ENCODE measurements at places on chromosomes 11 and 22. TPM values are rescaled to one million over a fixed set of nuclear protein-coding genes. Genes with fewer than 3 reads are reported as not detected.

Gene CSRP3
- polyA plus RNA-seq, result 738 TPM

Gene KCNK7
- polyA plus RNA-seq, result 1.6 TPM

Gene MB
- 306 TPM for polyA plus RNA-seq

Gene MRGPRF
- polyA plus RNA-seq, result 14.3 TPM

Gene DPP3
- polyA plus RNA-seq, result 20.1 TPM

Gene TRPC6
- polyA plus RNA-seq, result 17.2 TPM

Gene DRD4
- not detected for polyA plus RNA-seq

Gene POU2F3
- polyA plus RNA-seq, result 0.09 TPM

Gene ZC3H12C
- polyA plus RNA-seq, result 9.0 TPM

DNA sequence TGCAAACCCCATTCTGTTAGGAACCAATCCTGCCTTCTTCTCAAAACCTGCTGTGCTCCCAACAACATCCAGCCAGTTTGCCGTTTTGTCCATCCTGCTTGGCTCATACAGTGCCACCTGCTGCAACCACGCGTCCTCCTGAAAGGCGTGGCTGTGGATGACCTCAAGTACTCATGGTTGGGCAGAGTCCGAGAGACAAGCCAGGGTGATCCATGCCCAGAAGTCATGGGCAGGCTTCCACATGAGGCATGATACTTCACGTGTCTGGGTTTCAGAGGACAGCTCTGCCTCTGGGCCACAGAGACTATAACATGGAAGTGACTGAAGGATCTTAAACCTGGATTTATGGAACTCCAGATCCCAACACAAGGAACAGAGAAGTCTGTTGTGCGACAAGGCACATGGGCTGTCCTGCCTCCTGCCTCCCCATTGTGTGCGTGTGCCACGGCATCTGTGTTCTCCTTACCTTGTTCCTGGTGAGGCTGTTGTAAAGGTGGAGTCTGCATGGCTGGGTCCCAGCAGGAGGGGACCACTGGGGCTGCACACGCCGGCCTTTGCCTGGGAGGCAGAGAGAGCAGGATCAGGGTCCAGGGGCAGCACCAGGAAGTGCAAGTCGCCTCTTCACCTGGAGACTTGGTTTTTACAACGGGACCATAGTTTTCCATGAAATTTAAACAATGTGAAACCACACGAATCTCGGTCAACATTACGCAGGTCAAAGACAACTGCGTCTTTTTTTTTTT, 15.4 kb downstream of the CARS1 start:
- no peak for DNase-seq

DNA sequence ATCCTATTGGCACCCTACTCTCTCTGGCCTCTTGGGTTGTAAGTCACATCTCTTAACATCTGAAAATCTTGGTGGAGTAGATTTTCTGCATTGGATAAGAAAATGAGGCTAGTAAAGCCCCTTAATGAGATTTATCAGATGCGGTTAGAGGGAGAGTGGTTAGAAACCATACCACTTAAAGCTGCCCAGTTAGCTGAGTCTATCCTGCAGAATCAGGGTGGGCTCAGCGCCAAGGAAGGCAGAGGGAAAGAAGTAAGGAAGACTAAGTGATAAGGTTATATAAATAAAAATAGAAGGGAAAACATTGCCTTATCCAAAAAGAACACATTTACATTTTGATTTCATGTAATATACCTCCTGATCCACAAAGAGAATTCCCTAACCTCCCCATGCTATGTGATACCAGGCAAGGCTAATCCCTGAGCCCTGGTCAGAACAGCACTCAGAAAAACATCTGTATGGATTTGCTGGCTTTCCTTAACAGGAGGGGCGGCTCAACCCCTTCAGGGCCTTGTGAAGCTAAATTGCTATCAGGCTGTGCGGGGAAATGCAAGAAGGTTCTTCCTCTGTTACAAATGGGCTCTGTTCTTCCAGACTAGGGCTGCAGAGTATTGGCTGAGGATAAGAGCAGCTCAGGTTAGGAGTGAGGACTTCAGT, 101.7 kb downstream of the SNX19 start:
- no peak for DNase-seq

GRCh38 chr22:37569009-37569920, 9.0 kb downstream of the CDC42EP1 start:
- no peak for DNase-seq

GRCh38 chr11:102115557-102115956, 5.3 kb downstream of the YAP1 start:
- DNase-seq, result peak; percentile 15

- DNase-seq, result no peak
Observed at GRCh38 chr11:71283971-71284441, 31.6 kb upstream of the SHANK2 start.

DNA sequence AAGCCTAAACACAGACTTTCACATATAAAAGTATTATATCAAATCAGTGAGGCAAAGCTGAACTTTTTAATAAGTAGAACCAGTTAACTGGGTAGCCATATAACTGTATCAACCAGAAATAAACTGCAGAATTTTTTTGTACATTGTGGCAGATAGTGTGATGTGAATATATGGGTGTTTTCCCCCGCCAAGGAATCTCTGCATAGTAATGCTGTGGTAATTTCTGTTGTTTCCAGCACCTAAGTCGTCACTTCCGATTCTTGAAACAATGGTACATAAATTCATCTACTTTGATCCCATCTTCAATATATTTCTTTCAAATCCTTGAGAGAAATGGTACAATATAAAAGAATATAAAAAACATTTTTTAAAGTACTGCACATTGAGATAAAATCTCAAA, 39.6 kb downstream of the NARS2 start:
- no peak for DNase-seq

GRCh38 chr11:33721984-33722383, 14.2 kb downstream of the CD59 start:
- no peak for DNase-seq

DNA sequence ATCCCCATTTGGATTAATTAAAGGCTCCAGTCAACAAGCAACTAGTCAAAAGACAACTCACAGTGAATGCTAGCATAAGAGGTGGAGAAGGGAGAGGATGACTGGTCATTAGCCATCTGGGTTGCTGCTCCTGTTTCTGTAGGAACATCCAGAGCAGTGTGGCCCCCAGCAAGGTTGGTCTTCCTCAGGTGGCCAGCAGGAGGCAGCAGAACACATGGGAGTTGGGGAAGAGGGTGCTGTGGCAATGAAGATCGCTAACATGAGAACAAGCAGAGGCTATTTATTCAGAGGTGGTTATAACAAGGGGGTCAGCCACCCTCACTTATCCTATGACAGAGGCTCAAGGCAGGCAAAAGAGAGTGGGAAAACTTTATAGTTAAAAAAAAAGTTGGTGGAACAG, 21.3 kb downstream of the IZUMO1R start:
- DNase-seq, result no peak

DNA sequence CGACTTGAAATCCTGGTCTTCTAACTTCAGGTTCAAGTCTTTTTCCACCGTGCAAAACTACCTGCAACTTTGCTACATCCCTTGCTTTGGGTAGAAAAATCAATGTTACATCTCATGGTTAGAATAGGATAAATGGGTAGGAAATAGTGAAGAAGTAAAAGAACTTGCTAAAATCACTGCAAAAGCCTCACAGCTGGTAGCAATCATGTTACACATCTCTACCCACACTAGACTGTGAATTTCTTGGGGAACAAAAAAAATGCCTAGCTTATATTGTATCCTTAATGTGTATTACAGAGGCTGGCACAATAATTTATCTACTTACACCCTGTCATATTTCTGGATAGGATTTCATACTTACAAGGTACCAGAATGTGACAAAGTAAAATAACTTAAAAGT, 133.8 kb downstream of the FAM181B start:
- DNase-seq, result no peak

DNA sequence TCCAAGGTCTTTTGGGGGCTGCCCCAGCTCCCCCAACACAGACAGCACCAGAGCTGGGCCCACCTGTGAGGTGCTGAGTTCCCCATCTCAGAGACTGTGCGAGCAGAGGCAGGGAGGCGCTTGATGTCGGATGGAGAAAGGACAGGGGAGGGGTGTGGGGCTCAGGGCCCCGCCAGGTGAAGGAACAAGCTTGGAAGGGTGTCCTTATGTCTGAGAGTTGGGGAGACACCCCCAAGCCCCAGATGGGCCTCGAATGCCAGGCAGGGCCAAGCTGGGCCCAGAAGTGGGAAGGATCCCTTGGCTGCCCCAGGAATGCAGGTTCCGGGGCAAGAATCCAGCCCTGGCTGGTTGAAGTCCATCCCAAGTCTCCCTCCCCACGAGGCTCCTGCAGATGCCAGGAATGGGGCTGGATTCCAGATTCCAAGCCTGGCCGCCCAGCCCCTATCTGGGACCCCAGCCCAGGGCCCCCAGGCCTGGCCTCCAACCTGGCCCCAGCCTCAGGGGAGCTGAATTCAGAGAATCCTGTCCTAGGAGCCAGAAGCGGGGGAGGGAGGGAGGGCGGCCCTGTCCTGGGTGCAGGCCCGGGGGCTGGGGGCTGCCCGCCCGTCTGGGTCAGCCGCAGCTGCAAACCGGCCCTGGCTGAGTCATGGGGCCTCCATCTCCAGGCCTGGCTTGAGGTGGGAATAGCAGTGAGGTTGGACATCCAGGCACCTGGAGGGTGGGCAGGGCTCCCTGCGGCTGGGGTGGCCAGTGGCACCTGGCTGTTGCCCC, 50.9 kb downstream of the CDKN1C start:
- no peak for DNase-seq

DNA sequence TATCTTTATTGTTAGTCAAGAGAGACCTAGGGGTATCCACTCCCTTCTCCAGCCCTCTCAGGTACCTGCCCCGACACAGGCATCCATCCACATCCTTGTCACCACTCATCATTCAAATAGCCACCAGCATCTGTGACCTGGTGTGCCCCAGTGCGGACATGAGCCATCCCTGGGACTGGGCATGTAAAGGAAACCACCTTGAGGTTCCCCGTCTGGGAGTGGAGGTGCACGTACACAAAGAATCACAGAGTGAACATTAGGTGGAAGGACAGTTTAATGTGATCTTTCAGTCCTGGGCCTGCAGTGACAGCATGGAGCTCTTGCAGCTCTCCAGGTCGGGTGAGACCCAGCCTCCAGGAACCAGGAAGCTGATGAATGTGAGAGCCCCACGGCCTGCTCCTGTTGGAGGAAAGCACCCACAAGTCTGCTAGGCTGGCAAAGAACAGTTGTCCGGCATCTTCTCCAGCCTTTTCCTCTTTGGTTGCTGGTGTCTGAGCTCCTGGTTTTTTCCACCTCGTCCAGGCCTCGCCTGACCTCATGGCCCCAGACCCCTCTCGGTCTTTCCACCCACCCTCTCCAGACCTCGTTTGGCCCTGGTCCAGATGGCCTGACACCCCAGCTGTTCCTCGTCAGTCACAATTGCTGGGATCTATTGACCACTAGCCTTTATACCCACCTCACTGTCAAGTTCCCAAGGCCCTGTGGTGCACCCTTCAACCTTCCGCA, 16.5 kb downstream of the PSMD13 start:
- DNase-seq, result no peak

DNA sequence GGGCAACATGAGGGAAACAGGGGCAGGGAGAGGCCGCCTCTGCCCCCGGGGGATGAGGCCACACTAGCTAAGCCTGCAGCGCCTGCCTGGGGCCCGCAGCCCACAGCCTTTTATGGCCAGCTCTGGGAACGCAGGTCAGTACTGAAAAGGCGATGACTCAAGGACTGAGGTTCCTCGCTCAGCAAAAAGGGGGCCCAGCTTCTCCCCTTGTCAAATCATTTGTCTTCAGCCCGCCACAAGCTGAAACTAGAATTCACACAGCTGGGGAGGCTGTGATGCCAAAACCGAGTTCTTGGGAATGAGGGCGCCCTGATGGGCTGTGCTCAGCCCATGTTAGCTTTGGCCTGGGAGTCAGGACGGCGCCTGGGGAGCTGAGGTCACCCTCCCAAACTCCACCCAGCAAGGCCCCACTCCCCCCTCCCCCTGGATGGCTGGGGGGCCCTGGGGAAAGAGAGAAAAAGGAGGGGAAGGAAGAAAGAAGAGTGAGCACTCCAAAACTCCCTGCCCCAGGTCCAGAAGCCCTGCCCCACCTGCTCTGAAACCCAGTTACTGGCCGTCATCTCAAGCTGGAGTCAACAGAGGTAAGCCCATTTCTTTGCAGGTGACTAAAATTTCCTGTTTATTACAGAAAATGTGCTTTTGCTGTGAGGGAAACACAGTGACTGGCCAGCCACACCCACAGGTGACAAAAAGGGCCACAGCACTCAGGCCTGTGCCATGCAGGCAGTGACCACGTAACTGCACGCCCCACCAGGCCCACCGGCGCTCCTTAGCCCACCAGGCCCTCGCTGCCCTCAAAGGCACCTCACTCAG, 13.7 kb downstream of the EHD1 start:
- DNase-seq, result peak; percentile 71

All from muscle of arm (tissue), 14 donors.